Stimulated activated CD8-positive, alpha-beta memory T cell treated with anti-CD3 and anti-CD28 coated beads, Interleukin-4, amount 100 ng/mL, for 1 hour (primary cell): ENCODE measurements at places on chromosomes 1 and 21.

GRCh38 chr1:231407547-231408396 lies 14.3 kb downstream of the EGLN1 start:
- DNase-seq, result no peak

- no peak for DNase-seq
Observed at GRCh38 chr1:25924454-25924853, 18.2 kb upstream of the STMN1 start.

DNA sequence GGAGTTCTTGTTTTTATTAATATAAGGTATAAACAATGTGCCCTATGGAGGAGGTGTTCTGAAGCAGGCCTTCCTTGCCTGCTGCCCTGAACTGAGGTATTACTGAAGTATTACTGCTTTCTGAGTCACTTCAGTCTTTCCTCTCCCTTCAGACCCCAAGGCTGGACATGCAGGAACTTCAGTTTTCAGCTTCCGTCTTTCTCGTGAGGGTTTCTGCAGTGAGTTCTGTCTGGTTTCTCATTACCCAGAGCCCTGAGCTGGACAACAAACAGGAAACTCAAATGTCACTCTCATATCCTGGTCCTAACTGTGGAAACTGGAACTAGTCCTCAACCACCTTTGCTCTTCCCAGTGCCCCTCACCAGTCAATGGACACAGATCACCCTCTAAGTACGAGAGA lies 46.8 kb downstream of the ELAVL4 start:
- no peak for DNase-seq

DNA sequence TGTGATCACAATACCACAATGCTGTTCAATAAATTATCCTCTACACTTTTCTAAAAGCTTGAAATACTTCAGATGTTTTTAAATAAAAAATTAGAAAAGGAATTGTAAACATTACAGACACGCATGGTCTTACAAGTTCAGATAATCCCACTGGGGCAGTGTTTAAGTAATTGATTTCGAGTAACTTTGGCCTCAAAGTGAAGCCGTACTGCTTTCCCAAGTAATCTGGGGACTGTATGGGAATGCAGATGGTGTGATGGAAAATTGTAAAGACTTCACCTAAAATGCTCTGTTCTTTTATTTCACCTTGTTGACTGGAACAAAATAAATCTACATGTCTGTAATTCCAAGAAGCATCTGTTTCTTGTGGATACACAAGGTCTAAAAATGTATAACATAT lies 401.7 kb upstream of the LYPLAL1 start:
- no peak for DNase-seq

- DNase-seq, result no peak
Observed at GRCh38 chr1:147772570-147772969, 12.2 kb upstream of the GJA5 start.

- no peak for DNase-seq
Observed at GRCh38 chr1:170872663-170873062, 62.7 kb upstream of the MROH9 start.

- no peak for DNase-seq
Observed at GRCh38 chr1:246632281-246633168, 66.3 kb downstream of the CNST start.

- DNase-seq, result no peak
Observed at GRCh38 chr1:48002142-48002541, 5.0 kb upstream of the TRABD2B start.
